Effector memory CD8-positive, alpha-beta T cell (primary cell): ENCODE measurements at places on chromosomes 16 and 17.

DNA sequence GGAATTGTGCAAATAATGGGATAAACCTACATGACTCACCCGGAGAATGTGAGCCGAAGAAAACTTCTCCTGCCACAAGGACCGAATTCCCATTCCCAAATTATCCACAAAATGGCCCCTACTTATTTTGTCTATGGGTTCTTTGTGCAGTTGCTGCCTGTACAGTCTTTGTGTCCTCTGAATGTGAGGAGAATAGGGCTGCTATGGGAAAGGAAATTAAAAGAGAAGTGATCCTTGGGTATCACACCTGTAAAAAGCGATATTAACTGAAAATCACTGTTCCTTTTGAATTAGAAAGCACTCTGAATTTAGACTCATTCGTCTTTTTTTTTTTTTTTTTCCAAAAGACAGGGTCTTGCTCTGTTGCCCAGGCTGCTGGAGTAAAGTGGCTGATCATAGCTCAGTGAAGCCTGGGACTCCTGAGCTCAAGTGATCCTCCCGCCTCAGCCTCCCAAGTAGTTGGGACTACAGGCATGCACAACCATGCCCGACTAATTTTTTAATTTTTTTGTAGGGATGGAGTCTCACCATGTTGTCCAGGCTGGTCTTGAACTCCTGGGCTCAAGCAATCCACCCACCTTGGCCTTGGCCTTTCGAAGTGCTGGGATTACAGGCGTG is 45.4 kb downstream of the CHD9 start:
- no peak for DNase-seq

DNA sequence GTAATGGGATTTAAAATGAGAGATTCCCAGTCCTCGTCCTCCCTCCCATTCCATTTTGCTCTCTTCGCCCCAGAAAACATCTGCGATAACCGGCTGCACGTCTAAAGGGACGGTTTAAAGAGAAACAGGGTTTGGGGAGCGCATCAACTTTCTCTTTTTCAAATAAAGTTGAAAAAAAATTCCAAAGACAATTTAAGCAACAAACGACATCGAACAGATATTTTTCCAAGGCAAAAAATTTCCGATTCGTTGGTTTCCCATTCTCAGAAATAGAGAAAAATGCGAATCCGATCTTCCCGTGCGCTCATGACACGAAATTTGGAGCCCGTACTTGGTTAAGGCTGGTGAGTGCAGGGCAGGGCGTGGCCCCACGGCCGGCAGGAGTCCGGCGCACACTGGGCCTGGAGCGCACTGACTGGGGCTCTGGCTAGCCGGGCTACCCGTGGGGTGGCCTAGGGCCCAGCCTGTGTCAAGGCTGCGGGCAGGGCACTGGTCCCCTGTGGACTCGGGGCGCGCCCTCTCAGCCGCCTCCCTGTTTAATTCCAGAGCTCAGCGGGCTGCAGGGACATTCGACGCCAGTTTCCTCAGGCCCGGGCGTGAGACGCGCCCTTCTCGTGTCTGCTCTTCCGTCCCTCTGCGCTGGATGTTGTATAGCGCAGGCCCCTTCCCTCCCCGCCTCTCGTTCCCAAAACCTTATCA is 17.9 kb upstream of the ZFHX3 start:
- no peak for DNase-seq

DNA sequence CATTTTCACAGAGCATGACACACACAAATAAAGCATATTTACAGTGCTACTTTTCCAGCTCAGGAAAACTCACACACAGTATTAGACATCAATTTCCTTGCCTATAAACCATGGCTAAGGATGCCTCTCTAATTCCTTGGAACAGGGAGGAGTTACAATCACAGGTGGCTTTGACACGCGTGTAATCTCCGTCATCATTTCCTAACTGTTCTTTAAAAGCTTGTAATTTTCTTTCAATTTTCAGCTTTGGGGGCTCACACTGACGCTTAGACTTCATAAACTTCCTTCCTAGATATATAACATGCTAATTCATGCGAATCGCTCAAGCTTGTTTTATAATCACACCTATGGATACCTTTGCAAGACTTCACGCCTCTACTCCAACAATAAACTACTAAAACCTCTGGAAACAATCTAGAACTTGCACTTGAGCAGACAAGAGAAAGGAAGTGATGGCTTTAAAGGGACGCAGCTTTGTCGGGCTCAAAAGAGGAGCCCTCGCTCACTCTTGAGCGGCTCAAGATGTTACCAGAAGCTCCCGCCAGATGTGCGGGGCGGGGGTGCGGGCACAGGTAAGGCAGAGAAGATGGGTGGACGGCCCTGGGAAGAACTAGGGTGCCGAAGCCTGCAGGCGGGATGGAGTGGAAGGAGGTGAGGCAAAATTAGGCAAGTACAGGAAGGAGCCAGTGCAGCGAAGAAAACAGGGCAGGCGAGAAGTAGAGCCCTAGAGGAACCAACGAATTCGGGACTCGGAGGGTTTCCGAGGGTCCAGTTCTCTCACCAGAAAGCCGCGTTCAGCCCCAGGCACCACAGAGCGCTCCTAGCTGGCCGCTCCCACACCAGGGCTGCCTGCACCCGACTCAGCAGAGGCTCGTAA is 631 bp downstream of the RETREG3 start:
- no peak for DNase-seq

- peak; percentile 70 for DNase-seq
Observed at GRCh38 chr17:48026502-48027321, 10.9 kb downstream of the COPZ2 start.

- DNase-seq = no peak
Observed at GRCh38 chr17:59561042-59561441, 4.4 kb upstream of the DHX40 start.

GRCh38 chr16:70466805-70467076 is 12.3 kb downstream of the FCSK start:
- DNase-seq = no peak

- no peak for DNase-seq
Observed at GRCh38 chr16:85751698-85752501, 1.0 kb upstream of the C16orf74 start.

DNA sequence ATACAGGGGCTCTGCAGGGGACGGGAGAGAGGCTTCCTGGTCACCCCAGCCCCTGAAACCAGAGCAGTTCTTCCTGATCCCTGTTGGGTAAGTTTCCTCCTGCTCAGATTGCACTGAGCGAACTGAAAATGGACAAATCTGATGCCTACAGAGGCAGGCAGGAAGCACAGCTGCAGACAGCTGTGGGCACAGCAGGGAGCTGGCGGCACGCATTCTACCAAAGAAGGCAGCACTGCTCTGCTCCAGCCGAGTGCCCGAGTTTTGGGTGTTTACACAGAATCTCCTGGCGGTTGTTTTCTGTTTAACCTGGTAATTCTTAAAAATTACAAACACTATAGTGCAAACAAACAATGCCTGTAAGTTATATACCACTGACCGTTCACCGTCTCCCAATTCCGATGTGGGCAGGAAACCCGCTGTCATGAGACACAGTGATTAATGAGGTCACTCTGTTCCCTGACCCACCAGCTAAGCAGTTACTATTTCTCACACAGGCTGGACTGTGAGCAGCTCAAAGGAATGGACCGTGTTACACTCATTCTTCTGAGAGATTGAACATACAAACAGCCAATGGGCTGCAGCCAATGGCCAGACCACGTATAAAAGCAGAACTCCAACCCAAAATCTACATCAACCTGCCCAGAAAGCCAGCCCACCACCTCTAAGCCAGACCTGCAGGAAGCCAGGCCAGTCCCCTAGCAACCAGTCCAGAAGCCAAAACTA is 25.5 kb downstream of the NSMCE1 start:
- DNase-seq = no peak

DNA sequence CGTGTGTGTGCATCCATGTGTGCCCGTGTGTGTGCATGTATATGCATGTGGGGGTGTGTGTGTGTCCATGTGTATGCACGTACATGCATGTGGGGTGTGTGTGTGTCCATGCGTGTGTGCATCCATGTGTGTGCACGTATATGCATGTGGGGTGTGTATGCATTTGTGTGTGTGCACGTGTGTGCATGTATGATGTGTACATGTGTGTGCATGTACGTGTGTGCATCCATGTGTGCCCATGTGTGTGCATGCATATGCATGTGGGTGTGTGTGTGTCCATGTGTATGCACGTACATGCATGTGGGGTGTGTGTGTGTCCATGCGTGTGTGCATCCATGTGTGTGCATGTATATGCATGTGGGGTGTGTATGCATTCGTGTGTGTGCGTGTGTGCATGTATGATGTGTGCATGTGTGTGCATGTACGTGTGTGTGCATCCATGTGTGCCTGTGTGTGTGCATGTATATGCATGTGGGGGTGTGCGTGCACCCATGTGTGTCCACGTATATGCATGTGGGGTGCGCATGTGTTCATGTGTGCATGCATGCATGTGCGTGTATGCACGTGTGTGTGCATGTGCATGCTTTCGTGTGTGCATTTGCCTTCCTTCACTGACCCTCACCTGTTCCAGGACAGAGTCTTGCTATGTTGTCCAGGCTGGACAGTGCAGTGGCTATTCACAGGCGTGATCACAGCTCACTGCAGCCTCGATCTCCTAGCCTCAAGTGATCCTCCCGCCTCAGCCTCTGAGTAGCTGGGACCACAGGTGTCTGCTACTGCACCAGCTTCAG is 129.6 kb upstream of the TNRC6C start:
- DNase-seq = no peak

DNA sequence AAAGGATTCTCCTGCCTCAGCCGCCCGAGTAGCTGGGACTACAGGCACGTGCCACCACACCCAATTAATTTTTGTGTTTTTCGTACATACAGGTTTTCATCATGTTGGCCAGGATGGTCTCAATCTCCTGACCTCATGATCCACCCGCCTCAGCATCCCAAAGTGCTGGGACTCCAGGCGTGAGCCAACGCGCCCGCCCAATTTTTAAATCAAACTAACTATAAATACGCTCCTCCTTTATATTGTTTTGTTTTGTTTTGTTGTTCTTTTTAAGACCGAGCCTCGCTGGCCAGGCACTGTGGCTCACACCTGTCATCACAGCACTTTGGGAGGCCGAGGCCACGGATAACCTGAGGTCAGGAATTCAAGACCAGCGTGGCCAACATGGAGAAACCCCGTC is 1.9 kb upstream of the UTP6 start:
- DNase-seq = no peak

DNA sequence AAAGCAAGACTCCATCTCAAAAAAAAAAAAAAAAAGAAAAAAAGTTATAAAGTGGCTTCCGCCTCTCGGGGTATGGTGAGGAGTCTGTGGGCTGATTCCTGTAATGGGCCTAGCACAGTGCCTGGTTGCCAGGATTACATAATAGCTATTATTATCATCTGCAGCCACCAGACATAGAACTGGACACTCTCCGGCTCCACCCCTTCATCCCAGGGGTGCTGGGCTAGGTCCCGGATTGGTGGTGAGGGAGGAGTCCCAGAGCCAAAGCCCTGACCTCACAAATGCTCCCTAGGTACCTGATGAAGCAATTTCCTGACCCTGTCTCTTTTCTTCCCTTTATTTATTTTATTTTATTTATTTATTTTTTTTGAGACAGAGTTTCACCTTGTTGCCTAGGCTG is 11.6 kb upstream of the ADGRG1 start:
- no peak for DNase-seq

DNA sequence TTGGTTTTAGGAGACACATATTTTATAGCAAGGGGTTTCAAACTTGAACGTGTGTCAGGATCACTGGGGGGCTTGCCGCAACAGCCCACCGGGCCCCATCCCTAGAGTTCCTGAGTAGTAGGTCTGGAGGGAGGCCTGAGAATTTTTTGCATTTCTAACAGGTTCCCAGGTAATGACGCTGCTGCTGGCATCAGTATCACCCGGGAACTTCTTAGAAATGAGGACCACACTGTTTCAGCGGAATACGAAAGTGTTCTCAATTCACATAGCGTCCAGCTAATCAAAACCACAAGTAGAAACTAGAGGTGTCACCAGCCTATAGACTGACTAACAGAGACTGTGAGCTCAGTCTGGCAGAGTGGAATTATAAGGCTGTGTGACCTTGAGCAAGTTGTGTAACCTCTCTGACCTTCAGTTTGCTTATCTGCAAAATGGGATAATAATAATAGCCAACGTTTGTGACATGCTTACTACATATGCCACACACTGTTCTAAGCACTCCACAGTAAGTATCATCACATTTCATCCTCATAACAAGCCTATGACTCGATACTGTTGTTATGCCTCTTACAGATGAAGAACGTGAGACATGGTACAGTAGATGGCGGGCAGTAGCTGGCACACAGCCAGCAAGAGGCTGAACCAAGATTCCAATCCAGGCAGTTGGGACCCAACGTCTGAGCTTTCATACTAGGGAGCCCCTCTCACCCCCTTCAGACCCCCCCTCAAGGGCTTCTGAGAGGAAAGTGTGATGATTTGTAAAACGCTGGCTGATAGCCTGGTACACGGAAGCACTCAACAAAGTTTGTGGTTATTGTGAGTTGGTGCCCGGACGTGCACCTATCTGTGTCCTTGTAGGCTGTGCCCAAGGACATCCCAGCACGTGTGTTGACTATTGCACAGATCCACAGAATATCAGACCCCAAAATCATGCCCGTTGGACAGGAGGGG is 4.6 kb upstream of the ICAM2 start:
- peak; percentile 30 for DNase-seq

DNA sequence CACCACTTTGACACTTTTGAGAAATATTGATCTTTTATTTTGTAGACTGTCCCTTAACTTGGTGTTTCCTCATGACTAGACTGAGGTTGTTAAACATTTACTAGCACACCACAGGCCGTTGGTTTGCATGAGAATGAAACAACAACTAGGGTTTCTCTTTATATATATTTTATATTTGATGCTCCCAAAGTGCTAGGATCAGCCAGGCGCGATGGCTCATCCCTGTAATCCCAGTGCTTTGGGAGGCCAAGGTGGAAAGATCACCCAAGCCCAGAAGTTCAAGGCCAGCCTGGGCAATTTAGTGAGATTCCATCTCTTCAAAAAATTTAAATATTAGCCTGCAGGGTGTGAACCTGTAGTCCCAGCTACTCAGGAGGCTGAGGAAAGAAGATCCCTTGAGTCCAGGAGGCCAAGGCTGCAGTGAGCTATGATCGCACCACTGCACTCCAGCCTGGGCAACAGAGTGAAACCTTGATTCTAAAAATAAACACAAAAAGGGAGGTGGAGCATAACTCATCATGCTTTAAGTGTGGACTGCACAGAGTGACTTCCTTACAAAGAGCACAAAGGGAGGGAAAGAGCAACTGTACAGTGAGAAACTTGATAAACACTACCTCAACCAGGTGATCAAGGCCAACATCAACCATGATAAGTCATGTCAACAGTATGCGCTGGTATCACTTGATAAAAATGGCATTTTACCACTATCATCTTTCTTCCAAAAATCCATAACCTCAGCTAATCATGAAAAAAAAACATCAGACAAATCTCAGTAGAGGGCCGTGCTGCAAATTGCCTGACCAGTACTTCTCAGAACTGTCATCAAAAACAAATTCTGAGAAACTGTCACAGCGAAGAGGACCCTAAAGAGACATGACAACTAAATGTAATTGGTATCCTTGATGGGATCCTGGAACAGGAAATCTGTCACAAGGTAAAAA is 72.8 kb upstream of the ATF7IP2 start:
- DNase-seq = no peak

- DNase-seq = no peak
Observed at GRCh38 chr16:54418903-54419302, 132.3 kb upstream of the IRX3 start.

GRCh38 chr17:32833526-32833925 is 43.4 kb downstream of the MYO1D start:
- DNase-seq = no peak

GRCh38 chr16:65842067-65842466 is 524.4 kb upstream of the CDH5 start:
- no peak for DNase-seq

- no peak for DNase-seq
Observed at GRCh38 chr17:30567231-30568116, 90.3 kb downstream of the GOSR1 start.
